ENCODE measurements at places on chromosomes 12 and 14. TPM values are rescaled to one million over a fixed set of nuclear protein-coding genes. Genes with fewer than 3 reads are reported as not detected.
A peak's percentile ranks its signal among the peaks of the same experiment; 100 is the strongest.

GRCh38 chr12:42420395-42420794, 94.4 kb downstream of the PPHLN1 start:
- DNase-seq, result no peak

GRCh38 chr12:57888409-57889157, 42.1 kb upstream of the CTDSP2 start:
- DNase-seq, result no peak

DNA sequence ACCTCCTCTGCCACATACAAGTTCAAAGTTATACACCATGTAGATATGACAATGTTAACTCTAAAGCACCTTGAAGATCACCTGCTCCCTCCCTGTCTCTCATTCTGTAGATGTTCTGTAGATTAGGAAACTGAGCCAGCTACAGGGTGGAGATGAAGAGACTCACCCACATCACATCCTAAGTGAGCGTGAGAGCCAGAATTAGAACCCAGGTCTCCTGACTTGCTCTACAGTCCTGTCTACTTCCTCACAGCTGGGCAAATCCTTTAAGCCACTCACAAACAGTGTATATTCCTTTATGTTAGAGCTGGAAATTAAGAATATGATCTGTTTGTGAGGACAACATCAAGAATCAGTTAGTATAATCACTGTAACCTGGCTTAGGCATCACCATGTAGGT, 1.8 kb downstream of the APPL2 start:
- DNase-seq, result no peak

- no peak for DNase-seq
Measured at GRCh38 chr12:133010657-133011297, 24.6 kb downstream of the ZNF26 start.

DNA sequence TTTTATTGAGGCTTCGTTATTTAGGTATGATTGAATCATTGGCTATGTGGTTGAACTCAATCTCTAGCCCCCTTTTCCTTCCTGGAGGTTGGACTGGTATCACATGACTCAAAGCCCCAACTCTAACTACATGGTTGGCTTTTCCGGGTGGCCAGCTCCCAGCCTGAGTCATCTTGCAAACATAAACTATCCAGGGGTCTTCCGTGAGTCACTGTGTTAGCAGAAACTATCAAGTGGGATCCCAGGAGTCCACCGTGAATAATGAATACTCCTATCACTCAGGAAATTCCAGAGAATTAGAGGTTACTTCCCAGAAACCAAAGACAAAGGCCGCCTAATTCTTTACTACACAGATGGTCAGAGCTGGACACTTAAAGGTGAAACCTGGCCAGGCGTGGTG, 19.7 kb upstream of the PLEKHD1 start:
- peak; percentile 39 for DNase-seq

DNA sequence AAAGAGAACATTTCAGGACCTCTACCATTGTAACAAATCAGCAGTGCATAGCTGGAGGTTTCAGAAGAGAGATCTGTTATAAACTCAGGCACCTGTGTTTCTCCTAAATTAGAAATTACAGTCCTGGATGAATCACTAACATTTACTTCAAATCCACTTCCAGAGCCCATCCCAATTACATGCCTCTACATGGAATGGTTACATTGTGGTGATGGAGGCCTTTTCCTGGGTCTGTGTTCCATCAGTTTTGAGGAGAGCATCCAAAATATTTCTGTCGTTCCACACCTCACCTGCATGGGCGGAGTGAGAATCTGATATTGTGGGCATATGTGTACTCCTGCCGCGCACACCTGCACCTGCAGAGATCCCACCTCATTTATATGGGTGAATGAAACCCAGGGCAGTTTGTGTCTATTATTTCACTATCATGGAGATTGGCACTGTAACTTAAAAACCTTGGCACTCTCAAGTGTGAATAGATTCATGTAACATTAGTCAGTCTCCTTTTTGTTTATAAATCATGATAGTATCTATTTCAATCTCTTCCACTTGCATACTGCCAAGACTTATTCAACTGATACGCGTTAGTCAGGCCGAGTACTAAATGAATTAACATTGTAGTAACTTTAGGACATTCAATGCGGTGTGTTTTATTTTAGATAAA, 215.1 kb upstream of the FAR2 start:
- DNase-seq, result no peak

DNA sequence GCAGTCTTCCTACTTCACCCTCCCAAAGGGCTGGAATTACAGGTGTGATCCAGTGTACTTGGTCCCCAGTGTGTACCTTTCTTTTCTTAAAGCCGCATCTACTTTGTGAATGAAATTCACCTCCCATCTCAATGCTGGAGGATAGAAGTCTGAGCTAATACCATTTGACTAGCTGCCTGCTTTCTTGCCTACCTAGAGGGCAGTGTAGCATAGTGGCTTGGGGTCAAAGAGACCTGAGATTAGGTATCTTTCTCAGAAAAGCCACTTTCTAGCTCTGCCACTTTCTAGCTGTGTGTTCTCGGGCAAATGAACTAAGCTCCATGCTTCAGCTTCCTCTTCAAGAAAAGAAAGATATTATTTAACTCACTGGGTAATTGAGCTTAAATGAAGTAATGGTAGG, 16.9 kb downstream of the SMOC1 start:
- no peak for DNase-seq

DNA sequence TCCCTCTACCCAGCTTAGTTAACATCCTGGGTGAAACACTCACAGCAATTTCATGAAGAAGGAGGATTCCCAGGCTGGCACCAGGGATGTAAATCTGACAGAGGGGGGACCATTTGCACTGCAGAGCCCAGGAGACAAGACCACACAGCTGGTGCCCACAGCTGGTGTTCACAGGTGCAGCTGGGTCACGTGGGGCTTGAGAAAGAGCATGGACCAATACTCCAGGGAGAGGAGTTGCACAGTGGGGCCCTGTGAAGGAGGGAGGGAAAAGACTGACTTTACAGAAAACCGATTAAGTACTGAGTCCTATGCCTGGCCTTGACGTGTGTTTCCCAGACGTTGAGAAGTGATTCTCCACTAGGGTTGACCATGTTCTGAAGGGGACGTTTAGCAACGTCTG, 1316.7 kb upstream of the TMEM132C start:
- DNase-seq, result no peak

DNA sequence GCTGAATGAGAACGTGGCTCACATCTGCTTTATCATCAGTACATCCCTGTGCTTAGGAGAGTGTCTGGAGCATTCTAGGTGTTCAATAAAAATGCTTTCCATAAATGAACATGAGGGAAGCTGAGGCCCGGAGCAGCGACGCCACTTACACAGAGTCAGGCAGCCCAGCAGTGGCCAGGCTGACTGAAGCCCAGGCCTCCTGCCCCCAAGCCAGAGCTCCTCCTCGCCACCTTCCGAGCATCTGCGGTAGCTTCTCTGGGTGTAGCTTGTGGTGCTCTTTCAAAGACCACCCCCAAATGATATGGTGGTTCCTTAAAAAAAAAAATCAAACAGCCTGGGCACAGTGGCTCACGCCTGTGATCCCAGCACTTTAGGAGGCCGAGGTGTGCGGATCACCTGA, 88.8 kb downstream of the FBXL14 start:
- peak; percentile 45 for DNase-seq

GRCh38 chr14:67228325-67228984, 12.8 kb upstream of the PALS1 start:
- DNase-seq, result no peak

- no peak for DNase-seq
Measured at GRCh38 chr14:77601846-77602619, 14.4 kb downstream of the SPTLC2 start.

DNA sequence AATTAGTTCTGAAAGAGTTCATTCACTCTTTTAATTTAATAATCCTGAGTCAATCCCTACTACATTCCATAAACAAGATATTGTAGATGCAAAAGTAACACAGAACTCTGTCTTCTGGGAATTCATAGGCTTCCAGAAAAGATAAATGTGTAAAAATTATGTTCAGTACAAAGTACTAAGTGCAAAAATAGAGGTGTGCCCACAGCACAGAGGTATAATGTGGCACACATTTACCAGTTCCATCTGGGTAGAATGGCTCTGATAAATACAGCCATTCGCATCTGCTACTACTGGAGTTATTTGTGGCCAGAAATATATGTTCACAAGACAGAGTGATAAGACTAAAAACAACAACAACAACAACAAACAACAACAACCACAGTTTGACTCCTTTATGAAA, 111.6 kb upstream of the PTPRB start:
- no peak for DNase-seq

GRCh38 chr12:47534695-47535094, 171.1 kb downstream of the RPAP3 start:
- DNase-seq, result no peak

GRCh38 chr12:50056639-50056976, 788 bp upstream of the ASIC1 start:
- no peak for DNase-seq

GRCh38 chr12:132886529-132887477, 602 bp downstream of the CHFR start:
- DNase-seq, result no peak

DNA sequence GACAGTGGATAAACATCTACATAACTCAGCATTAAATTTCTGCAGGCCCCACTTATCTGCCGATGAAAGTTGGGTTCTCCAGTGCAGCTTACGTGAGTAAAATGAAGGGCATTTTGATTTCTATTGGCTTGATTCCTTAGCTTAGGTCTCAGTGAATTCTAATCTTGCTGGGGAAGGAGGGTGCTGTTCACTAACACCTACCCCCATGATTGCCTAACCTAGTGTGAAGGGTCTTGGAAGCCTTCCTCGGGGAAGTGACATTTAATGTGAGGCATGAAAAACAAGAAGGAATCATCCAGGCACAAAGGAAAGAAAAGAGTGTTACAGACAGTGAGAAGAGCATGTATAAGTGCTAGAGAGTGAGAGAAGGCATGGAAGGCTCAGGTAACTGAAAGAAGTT, 81.0 kb downstream of the DAAM1 start:
- no peak for DNase-seq

- no peak for DNase-seq
Measured at GRCh38 chr12:56299308-56299852, 750 bp downstream of the CS start.

DAO gene
- not detected for total RNA-seq

PRH2 gene
- total RNA-seq, result not detected

ITGA7 gene
- 536 TPM for total RNA-seq

KLRK1 gene
- total RNA-seq, result 1.7 TPM

ZFP36L1 gene
- total RNA-seq, result 477 TPM

PZP gene
- 0.61 TPM for total RNA-seq
